ENCODE measurements at places on chromosomes 6 and 20.

DNA sequence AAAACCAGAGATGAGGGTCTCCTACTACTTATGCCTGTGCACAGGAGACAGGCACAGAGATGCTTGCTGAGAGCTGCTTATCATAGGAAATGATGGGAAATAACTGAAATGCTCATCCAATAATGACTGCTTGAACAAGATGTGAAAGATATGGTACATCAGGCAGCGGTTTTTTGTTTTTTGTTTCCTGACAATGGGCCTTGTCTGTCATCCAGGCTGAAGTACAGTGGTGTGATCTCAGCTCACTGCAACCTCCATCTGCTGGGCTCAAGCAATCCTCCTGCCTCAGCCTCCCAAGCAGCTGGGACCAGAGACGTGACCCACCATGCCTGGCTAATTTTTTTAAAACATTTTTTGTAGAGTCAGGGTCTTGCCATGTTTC lies 1.2 kb upstream of the RIPOR3 start:
- DNase-seq: no peak

- DNase-seq: no peak
Observed at GRCh38 chr6:154613137-154613676, 102.7 kb upstream of the CNKSR3 start.

GRCh38 chr20:63756648-63756991 lies 17.0 kb downstream of the SLC2A4RG start:
- DNase-seq: no peak

DNA sequence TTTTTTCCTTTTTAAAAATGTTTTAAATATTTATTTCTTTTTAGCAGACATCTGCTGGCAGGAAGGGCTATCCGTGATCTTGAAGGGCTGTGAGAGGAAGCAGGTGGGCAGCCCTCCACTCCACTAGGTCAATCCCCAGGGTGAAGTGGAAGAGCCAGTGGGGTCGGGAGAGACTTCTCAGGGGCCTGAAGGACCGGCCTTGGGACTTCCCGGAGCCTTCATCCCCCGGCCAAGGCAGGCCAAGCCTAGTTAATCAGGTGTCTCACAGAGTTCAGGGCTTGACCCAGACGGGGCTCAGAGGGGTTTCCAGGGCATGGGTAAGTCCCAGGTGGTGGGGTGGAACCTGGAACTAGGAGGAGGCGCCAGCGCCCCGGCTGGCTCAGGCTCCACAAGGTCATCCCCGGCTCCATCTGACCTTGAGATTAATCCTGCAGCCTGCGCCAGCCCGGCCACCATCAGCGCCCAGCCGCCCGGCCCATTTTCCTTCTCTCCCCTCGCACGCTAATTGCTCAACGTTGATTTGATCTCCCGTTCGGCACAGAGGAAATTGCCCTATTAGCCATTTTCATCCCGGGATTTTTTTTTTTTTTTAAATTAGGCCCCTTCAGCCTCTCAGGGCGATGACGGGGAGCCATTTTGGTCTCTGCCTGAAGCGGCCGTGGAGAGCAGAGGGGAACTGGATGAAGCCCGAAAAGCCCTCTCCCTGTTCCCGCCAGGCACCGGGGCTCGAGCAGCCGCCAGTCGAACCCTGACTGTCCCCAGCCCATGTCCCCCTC lies 44.4 kb downstream of the MDFI start:
- no peak for DNase-seq

GRCh38 chr6:46674410-46674809 lies 13.3 kb upstream of the TDRD6 start:
- DNase-seq: no peak

- DNase-seq: no peak
Observed at GRCh38 chr6:7787137-7787608, 61.3 kb downstream of the BMP6 start.

Measured in T-helper 9 cell (primary cell).